ENCODE measurements at places on chromosomes 2 and 18.

- no peak for DNase-seq
These were observed at the start of gene SPEG for GRCh38 chr2:219434718-219435525. Gene SPEG, plus strand, starts transcription at chr2:219434843. Its CDS starts 135 bp downstream, at chr2:219434978.

GRCh38 chr18:2411381-2411960, 159.8 kb downstream of the METTL4 start:
- DNase-seq, result no peak

GRCh38 chr2:79219383-79219988, 59.9 kb upstream of the REG3A start:
- no peak for DNase-seq

- DNase-seq, result no peak
These were observed 162.3 kb downstream of the ACKR3 start for GRCh38 chr2:236731767-236732580.

- DNase-seq, result no peak
These were observed 24.0 kb downstream of the ARMC9 start for GRCh38 chr2:231222318-231223000.

- no peak for DNase-seq
These were observed 444.1 kb downstream of the SOCS6 start for GRCh38 chr18:70732916-70733315.

DNA sequence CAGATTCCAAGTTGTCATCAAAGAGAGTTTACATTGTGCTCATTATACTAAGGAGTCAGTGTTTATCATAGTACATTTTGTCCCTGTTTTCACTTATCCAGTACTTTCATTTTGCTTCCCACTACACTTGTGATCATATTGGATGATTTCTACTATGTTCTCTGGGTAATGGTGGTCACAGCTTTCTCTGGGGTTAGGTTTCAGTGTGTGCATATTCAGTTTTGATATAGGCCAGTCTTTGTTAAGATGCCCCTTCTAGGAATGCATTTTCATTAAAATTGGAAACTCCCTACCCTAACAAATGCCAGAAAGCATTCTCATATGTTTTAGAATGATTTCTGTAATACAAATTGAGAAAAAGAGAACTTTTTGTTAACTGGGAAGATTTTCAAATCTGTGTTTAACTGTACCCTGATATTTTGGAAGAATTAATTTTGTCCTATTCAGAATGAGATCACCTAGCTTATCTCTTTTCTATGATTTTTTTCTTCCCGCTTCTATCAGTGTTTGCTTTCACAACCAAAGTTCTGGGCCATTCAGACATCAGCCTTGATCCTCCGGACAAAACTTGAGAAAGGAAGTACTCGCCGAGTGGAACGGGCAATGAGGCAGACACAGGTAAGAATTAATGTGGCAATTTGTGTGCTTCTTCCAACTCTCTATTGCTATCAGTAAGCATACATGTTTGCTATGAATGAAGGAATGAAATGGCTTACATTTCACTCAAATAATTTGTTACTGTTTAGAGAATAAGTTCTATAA, 74.6 kb downstream of the TTC27 start:
- no peak for DNase-seq

- no peak for DNase-seq
These were observed 69.6 kb downstream of the PHLPP1 start for GRCh38 chr18:62784966-62785413.

DNA sequence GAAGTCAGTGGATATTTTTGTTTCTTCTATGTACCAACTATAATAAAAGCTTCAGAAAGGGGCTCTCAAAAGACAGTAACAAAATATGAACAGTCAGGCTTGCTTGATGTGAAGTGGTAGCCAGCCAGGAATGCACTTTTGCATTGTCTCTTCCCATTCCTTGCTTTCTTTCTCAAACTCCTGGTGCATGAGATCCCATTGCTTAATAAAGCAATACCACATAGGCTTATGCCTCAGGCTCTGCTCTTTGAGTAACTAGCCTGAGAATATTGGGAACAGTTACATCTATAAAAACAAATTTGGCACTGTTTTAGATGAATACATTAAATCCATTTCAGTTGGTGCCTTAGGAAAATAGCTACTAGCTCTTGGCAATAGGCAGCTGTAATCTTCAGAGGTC, 62.6 kb upstream of the ST6GAL2 start:
- no peak for DNase-seq

GRCh38 chr2:110204408-110205385, at the start of gene NPHP1:
Gene NPHP1, minus strand, starts transcription at chr2:110205013. Its CDS starts 45 bp downstream, at chr2:110204968.
- DNase-seq, result peak; percentile 72

- no peak for DNase-seq
These were observed 268.1 kb downstream of the NDUFA10 start for GRCh38 chr2:239756790-239757760.

GRCh38 chr2:197577446-197577845, 61.6 kb downstream of the MOB4 start:
- no peak for DNase-seq

- no peak for DNase-seq
These were observed 134.9 kb upstream of the ZNF236 start for GRCh38 chr18:76687304-76687962.

Measured in activated naive CD4-positive, alpha-beta T cell (primary cell).